ENCODE measurements at places on chromosomes 12 and 14.

DNA sequence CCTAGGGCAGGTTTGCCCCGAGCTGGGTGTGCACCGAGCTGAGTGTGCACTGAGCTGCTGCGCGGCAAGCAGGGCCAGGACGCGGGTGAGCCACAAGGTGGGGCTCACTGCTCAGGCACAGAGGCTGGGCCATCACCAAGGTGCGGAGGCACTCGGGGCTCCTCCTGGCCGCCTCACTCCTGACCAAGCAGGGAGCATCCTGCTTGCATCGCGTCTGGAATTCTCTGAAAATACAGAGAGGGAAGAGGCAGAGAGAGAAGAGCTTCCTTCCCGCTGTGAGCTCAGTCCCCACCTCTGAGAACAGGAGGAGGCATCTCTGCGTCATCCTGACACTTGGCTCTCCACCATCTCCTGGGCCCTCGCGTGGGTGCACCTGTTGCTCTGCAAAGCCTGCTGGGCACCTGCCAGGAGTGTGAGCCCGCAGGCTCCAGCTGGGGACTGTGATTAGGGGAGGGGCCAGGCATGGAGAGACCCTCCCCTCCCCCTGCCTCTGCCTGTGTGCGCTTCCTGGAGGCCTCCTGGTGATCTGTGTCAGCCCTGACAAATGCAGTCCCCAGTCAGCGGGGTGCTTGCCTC is 116.3 kb downstream of the GLT1D1 start:
- peak; percentile 35 for DNase-seq

GRCh38 chr12:61531195-61531594 is 729.0 kb upstream of the USP15 start:
- no peak for DNase-seq

DNA sequence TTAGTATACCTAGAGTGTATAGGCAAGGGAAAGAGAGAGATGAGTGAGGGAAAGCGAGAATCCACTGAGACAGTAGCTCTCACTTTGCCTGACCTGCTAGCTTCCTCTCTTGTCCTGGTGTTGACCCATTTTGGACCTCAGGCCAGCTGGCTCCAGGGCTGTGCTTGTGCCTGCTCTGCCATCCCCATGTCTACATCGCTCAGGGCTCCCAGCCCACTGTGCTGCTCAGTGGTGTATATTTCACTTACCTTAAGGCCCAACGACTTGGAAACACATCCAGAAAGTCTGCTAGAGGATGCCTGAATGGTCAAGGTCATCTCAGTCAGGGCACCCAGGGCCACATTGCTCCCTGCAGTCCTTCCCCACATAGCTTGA is 964 bp upstream of the SERPINA4 start:
- no peak for DNase-seq

DNA sequence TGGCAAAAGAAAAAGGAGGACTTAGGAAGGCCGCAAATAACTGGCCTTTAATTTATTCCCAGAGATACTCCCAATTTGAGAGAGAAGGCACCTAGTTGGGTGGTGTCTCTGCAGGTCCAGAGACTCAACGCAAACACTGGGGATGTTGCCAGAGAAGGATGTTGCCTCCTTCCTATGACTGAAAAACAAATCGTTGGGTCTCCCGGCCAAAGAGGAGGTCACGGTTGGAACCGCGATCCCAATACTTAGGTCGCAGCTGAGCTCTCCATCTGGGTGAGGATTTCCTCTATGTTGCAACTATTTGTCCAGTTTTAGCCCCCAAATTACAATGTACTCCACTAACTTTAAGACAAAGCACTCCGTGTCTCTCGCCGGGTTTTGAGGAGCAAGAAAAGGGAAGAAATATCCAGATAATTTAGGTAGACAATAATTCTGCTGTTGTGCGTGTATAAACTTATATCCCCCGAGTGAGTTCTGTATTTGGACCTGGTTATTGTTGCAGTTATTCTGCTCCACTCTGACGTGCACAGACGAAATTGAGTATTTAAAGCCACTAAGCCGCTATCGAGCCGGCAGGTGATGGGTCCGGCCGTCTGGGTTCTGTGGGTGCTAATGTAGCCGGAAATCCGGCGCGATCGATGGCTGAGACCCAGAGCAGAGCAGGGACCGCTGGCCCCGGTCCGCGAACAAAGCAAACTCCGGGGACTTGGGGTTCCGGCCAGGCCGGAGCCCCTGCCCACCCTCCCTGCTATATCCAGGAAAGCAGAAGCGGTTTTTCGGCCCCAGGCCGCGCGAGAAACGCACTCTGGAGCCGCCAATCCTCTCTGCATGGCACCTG is 5.7 kb downstream of the HOXC12 start:
- DNase-seq = no peak

DNA sequence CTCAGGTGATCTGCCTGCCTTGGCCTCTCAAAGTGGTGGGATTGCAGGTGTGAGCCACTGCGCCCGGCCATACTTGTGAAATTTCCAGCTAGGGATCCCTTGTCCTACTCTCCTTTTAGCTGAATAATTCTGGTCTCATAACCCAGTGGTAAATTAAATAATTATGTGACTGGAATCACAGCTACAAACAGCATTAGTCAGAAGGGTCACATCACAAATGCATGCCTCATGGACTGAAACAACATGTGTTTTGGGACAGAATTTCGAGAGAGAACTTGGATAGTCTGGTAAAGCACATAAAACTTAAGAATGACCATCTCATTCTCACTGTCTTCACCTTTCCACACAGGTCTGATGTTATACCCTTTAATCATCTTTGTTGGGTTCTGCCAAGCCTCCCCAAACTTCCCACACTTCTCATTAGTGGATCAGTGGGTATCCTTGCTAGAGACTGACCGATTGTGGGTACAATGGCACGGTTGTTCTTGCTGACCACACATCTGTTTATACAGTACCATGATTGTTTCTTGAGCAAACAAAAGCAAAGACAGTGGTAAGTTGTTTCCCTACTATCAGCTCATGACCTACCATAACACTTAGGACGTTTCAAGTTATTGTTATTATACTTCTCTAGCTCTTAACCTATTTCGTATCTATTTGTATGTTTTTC is 5.1 kb downstream of the GPRC5D start:
- DNase-seq = peak; percentile 27

DNA sequence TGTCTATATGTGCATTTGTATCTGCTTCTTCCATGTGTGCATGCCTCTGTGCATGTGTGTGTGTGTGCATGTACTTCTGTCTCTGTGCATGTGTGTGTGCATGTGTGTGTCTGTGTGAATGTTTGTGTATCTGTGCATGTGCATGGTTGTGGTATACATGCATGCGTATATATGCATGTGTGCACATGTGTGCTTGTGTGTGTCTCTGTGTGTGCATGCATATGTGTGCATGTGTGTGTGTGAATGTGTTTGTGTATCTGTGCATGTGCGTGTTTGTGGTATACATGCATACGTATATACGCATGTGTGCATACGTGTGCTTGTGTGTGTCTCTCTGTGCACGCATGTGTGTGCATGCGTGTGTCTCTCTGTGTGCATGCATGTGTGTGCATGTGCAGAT is 363.2 kb upstream of the SFSWAP start:
- no peak for DNase-seq

- DNase-seq = no peak
Observed at GRCh38 chr14:79997509-79998208, 213.6 kb downstream of the DIO2 start.

GRCh38 chr12:122184517-122184916 is 1.6 kb downstream of the LRRC43 start:
- DNase-seq = no peak

DNA sequence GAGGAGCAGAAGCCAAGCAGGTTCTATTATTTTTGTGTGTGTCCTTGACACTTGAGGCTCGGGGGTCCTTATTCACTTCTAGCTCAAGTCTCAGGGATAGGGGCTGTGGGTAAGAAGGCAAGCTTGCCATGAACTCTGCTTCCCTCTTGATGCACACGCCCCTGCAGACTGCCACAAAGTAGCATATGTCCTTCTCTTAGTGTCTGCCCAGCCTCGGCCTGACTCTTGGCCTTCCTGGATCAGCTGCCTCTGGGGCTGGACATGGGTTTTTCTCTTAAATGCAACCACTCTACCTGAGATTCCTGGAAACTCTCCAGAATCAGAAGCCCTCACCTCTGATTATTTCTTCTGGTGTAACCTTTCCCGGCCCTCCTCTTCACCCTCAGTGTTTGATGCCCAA is 28.2 kb upstream of the PEX5 start:
- no peak for DNase-seq
